ENCODE measurements at places on chromosomes 7 and 10. TPM values are rescaled to one million over a fixed set of nuclear protein-coding genes. Genes with fewer than 3 reads are reported as not detected.

The ANKRD61 gene
- polyA plus RNA-seq: 0.42 TPM

The C10orf62 gene
- 0.16 TPM for polyA plus RNA-seq

The VOPP1 gene
- polyA plus RNA-seq: 22.6 TPM

The ANKRD7 gene
- not detected for polyA plus RNA-seq

The EPHB4 gene
- polyA plus RNA-seq: 14.4 TPM

All from liver (tissue), 10 donors.